HuH-7.5 (cell line): ENCODE measurements at places on chromosomes 2 and 18.

- no peak for DNase-seq
These were observed 74.9 kb downstream of the ANKRD44 start for GRCh38 chr2:197235711-197236110.

GRCh38 chr2:212894026-212894425 is 257.4 kb downstream of the IKZF2 start:
- DNase-seq, result no peak

DNA sequence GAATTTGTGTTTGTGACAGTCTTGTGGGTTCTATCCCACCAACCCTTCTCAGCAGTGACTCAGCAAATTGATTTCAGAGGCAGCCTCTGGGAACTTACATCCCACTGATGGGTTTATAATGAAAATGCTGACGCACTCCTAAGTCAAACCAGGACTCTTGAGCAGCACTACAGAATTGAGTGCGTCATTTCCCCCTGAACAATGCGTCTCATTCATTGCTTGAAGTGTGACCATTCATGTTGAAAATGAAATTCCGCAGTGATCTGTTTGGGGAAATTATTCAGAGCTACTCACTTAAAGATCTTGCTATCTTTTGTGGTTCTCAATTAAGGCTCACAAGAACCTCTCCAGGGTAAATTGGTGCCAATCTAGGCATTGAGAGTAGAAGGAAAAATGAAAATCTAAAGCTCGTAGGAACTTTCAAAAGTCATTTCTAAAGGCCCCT is 417.7 kb upstream of the SLC14A2 start:
- no peak for DNase-seq

GRCh38 chr2:152098496-152099366 is at the start of gene CACNB4:
Gene CACNB4, minus strand, starts transcription at chr2:152099044.
- DNase-seq, result peak; percentile 34

GRCh38 chr18:62245699-62246098 is 58.6 kb downstream of the RELCH start:
- no peak for DNase-seq

- DNase-seq, result no peak
These were observed 51.8 kb downstream of the COL5A2 start for GRCh38 chr2:189127756-189128155.

DNA sequence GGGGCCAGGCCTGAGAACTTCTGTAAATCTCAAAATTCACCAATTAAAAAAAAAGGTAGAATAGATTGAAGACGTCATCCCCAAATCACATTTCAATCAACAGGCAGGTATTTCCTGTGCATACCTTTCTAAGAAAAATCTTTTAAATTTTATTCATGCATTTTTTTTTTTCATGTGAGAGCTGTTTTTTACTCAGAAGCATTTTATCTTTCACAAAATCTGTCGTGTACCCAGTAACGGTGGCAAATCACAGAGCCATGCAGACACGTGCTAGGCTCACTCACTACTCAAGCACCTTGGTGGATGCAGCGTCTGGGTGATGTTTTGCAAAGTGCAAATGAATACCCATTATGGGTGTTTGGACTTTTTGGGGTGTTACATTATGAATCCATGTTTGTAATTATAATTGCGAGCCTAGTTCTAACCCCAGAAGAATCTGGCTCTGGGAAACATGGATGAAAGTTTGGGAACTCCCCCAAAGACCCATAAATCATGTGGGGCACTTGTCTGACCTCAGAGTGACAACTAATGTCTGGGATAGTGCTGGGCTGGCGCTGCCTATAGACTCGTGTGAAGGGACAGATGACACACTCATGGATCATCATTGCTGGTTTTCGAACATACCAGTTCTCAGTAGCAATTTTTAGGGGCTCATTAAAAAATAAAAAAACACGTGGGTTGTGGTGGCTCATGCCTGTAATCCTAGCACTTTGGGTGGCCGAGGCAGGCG is 335.2 kb downstream of the LPIN1 start:
- no peak for DNase-seq

DNA sequence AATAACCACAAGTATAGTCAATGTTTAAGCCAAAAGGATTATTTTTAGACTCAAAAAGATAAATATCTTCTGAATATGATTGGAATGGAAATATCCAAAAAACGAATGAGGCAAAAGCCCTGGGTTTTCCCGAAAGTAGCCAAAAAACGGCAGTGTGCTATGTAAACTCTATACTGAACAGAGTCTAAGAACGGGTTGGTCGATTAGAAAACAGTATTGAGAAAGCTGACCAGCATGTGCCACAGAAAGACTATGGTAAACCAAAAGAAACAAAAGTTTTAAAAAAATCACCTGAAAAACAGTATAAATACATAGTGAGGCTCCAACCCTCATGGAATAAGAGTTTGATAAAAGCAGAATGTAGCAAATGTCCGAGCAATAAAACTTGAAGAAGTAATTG is 92.0 kb upstream of the DLGAP1 start:
- DNase-seq, result no peak

DNA sequence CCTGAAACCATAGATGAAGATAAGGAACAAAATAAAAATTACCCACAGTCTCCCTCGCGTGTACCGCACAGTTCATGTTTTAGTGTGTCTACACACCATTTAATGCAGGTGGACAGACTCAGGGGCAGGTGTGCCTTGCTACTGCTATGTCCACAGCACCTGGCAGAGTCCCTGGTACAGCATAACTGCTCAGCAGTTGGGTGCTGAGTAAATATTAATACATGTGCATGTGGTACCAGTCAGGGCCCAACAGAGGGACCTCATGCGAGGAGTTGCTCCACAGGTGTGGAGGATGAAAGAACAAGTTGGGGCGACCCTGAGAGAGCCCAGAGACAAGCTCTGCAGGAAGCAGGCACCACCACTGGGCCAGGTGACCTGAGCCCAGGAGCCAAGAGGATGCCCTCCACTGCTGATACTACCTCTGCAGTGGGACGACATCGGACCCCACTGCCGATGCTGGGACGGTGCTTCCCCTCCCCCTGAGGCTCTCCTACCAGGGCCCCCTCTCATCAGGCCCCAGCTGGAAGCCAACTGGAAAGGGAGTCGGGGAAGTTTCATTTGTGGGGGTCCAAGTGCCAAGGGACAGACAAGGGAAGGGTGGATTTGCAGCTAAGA is 100.8 kb downstream of the NEDD4L start:
- no peak for DNase-seq

- peak; percentile 76 for DNase-seq
These were observed at the start of gene SEMA4C for GRCh38 chr2:96869822-96870625. Gene SEMA4C, minus strand, starts transcription at chr2:96870080. Its CDS starts 2,194 bp downstream, at chr2:96867886.

DNA sequence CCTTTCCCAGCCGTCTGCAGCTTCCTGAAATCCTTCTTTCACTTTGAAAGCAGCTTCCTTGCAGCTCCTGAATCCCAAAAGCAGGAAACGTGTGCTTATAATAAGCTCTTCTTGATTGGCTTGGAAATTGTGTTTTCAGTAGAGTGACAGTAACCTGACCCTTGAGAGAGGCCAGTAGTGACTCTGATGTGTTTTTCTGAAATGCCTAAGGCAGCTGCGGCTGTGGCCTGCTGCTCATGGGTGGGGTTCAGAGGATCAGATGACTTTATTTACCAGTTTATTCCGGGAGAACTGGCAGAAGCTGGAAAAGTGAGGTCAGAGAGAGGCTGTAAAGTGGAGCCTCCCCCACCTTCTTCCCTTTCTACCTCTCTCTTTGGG is 31.9 kb upstream of the RPIA start:
- peak; percentile 7 for DNase-seq

GRCh38 chr18:35673682-35674081 is 92.1 kb downstream of the GALNT1 start:
- no peak for DNase-seq

DNA sequence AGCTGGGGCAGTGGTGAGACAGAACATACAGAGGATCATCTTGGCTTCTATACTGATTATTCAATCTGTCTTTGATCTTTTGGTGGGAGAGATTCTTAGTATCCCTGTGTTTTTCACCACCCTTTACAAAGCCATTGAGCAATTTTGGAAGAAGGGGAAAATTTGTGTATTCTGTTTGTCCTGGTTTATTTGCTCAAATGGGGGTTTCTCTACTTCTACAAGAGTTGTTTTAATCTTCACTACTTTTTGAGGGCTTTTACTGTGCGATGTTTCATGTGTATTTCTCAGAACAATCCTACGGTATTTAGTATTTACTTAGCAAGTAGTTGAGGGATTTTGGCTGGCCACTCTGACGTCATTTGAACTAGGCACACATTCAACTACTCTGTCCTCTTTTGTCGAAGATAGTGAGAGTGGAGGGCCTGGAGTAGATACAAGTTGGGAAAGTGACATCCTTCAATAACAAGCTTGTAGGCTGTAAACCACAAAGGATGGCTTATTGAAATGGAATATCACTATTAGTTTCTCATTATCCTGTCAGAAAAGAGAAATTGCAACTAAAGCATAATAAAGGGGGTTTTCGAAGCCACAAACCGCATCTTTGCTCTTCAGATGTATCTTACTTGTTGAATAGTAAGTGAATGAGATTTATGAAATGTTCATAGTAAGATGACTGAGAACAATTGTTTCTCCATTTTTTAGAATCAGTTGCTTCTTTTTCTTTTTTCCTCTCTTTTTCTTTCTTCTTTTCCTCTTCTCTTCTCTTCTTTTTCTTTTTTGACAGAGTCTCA is 24.8 kb downstream of the FMNL2 start:
- no peak for DNase-seq

DNA sequence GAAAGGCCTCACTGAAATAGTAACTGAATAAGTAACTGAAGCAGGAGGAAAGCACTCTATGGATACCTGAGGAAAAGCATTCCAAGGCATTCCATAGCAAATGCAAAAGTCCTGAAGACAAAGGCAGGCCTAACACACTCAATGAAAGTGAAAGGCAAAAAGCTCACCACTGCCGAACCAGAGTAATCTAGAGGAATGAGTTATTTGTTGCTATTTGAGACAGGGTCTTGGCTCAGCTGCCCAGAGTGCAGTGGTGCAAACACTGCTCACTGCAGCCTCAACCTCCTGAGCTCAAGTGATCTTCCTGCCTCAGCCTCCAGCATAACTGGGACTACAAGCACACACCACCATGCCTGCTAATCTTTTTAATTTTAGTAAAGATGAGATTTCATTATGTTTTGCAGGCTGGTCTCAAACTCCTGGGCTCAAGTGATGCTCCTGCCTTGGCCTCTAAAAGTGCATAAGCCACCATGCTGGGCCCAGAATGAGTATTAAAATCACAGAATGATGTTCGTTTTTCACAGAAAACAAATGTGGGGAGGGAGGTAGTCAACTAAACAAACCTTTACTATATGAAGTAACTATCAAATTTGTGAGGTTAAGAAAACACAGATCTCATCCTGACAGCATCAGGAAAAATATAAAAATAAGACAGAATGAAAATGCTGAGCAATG is 17.9 kb downstream of the PIAS2 start:
- no peak for DNase-seq

- DNase-seq, result no peak
These were observed 266.1 kb upstream of the RAB6C start for GRCh38 chr2:129713337-129713736.

GRCh38 chr2:111716905-111717775 is 166.9 kb downstream of the ANAPC1 start:
- no peak for DNase-seq

DNA sequence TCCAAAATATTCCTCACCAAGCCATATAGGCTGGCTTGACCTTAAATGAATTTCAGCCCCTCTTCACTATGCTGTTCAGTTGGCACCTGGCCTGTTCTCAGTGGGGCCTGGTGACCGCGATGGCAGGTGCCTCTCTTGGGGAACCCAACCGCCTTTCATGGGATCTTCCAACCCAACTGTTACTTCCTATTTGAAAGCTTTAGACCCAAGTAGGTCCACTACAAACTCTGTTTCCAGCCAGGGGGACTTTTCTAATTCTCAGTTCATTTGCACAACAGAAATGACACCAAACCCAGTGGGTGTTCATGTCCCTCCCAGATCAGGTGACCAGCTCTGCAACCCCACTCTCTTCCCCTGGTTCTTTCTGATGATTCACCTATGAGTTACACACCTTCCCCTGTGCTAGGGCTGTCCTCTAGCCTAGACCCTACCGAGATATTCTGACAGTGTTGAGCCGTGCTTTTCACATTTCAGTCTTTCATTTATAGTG is 35.6 kb upstream of the NDUFV2 start:
- DNase-seq, result no peak

DNA sequence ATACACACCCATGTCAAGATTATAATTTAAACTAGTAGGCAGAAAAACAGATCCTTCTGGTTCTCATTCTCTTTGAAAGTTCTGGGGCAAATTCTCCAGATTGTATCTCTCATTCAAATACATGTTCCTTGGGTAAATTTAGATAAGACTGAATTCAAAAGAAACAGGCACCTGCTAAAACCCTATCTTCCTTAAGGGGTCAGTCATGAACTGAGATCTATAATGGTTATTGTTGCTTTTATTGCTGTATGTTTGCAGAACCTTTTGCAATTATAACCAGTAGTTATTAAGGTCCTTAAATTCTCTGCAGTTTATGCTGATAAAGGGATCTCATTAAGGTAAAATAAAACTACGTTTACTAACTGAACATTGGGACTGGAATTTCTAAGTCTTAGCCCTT is 83.5 kb downstream of the MYO5B start:
- no peak for DNase-seq

GRCh38 chr2:159758239-159758638 is 39.8 kb downstream of the CD302 start:
- DNase-seq, result no peak

DNA sequence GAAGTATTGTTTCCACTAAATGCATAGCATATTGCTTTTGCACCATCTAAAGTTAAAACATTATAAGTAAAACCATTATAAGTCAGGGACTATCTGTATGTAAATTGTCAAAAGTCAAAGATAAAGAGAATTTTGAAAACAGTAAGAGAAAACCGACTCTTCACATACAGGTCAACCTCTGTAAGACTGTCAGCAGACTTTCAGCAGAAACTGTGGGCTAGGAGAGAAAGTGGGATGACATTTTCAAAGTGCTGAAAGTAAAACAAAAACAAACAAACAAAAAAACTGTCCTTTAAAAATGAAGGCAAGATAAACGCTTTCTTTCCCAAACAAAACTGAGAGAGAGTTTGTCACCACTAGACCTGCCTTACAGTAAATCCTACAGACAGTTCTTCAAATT is 122.9 kb upstream of the ID2 start:
- DNase-seq, result no peak

GRCh38 chr2:151878655-151879563 is 50.7 kb upstream of the ARL5A start:
- DNase-seq, result no peak

- no peak for DNase-seq
These were observed 216.5 kb downstream of the DYSF start for GRCh38 chr2:71669628-71670429.

GRCh38 chr2:88637464-88637863 is 10.2 kb upstream of the EIF2AK3 start:
- DNase-seq, result no peak

DNA sequence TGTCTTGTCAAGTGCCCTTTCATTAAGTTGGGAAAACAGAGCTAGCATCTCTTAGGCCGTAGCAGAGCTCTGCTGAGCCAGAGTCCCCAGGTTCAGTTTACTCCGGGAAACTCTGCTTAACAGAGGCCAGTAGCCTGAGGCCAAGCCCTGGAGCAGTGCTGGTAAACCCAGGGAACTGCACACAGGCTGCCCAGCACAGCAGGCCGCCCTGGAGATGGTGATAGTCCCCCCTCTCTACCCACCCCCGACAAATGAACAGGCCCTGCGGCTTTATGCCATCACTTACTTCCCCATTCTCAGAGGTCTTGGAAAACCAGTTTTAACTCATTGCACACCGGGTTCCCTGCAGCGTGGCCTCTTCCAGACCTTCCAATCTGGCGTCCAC is 3.5 kb downstream of the CNNM4 start:
- no peak for DNase-seq
